ENCODE measurements at places on chromosomes 6 and 20.

DNA sequence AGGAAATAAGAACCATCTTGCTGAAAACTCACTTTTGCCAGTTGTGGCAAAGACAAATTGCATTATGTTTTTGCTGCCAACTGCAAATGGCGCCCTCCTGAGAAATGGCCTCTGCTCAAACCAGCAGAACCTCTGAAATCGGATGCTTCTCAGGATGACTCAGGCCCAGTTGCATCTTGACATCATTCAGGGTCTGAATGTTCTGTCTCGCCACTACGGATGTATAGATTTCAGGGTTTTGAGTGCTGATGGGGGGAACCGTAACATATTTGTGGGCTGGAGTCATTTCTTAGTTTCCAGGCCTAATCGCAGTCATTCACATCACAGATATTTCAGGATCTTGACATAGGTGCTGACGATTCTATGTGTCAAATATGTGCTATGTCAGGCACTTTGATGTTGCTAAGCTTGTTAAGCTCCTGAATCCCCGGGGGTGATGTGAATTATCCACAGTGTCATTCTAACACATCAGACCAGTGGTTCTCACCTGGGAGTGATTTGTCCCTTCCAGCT, 207.1 kb downstream of the NFATC2 start:
- no peak for DNase-seq

DNA sequence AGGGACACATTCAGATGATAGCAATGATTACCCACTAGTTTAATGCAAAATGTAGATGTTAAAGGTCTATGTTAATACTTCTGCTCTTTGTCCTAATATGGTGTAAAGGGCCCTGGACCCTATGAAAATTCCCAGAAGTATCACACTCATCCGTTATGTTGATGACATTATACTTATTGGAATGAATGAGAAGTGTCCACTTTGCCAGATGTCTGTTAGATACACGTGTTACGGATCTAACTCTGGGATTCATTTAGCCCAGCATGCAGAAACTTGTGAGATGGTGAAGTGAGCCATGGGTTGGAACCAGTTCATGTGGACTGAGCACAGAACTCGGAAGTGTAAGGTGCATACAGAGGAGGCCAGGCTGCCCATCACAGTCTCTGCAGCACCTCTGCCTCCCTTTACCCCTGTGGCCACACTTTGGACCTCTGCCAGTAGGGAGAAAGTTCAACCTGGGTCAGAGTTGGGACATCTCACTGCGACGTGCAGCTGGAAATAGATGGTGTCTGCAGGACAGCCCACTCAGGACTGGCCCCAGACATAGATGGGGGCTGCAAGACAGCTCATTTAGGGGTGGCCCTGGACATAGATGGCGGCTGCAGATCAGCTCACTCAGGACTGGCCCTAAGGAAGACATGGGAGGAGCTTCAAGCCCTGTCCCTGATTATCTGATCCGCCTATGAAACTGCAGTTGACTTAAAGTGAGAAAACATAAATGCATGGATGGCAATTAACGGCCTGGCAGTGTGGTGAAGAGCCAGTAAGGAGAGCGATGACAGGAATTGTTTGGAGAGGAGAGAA, 71.2 kb upstream of the THBS2 start:
- DNase-seq: no peak

DNA sequence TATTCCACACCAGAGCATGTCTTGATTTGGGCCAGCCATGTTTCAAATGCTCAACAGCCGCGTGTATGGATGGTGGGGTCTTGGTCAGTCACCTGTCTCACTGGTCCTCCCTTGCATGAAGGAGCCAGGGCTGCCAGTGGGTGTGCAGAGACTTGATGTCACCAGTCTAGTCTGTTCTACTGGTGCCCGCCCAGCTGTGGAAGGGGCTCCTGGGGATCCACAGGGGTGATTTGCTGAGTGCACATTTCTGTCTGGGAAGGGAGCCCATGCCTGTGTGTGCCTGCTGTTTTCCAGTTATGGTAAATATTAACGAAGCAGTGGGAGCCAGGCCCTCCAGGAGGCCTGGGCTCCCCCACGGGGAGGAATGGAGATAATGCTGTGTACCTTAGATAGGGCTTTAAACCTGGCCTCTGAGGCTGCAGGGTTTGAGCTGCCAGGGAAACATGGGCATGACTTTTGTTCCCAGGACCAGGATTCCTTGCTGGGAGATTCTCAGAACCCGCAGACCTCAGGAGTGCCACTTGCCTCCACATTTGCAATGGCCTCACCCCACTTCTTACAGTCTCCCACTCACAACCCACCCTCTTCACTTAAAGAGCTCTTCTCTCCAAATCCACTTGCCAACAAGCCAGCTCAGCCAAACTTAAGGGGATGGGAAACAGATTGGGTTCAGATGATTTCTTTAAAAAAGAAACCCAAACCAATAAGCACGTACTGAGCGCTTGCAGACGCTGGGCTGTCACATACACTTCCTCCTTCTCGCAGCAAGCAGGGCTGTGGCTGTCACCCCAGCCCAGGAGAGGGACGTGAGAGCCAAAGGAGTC, 54.1 kb downstream of the VEGFA start:
- DNase-seq: no peak

DNA sequence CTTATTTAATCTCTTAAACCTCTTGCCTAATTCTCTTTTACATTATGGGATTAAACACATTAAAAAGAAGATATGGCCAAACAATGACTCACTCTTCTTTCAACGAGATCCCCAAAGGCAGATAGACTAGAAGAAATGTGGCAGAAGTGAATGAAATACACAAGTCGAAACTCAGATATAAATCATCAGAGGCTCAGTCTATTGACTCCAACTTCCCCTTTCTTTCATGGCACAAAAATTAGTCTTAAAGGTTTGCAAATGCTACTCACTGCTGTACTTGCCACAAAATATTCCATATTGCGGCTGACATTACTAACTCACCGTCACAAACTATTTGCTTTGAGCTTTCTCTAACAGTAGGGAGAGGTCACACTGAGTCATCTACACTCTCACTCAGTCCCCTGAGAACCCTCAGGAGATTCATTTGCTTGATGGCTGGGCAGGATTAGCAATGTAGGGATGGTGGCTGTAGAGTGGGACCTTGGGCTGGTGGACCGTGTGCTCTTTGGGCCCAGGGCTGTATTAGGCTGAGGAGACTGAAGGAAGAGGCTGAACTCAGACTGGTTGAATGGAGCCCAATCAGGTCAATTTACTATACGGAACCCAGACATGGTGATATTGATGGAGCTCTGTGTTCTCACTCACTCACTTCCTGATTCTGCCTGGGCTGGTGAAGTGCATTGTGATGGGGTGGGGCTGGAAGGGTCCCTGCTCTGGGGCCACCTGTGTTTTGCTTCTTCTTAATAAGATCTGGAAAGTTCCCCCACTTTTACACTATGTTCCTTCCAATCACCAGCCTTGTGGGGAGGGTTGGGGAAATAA, 42.8 kb upstream of the UBR2 start:
- DNase-seq: no peak

DNA sequence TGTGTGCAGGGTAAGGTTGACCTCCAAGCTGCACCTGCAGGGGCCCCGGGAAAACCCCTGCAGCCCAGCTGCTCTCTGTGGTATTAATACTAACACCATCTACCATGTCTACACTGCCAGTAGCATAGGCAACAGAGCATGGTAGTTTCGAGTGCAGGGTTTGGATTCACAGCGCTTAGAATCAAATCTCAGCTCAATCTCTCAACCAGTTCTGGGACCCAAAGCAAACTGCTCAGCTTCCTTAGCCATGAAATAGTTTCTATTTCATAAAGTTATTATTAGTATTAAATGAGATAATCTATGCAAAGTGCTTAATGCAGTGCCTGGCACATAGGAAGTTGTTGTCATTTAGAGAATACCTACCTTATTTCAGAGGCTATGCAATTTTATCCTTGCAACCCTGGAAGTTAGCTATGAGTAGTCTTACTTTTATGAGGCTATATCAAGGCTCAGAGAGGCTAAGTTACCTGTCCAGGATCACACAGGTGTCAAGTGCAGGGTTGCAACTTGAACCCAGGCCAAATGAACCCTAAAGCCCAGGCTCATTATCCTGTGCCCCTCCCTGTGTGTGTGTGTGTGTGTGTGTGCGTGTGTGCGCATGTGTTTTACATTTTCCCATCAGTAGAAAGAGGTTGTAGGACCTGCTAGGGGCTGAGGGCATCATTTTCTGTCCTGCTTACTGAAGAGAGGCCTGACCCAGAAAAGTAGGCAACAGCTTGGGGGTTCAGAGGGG, 27.6 kb upstream of the MRPS18A start:
- no peak for DNase-seq

DNA sequence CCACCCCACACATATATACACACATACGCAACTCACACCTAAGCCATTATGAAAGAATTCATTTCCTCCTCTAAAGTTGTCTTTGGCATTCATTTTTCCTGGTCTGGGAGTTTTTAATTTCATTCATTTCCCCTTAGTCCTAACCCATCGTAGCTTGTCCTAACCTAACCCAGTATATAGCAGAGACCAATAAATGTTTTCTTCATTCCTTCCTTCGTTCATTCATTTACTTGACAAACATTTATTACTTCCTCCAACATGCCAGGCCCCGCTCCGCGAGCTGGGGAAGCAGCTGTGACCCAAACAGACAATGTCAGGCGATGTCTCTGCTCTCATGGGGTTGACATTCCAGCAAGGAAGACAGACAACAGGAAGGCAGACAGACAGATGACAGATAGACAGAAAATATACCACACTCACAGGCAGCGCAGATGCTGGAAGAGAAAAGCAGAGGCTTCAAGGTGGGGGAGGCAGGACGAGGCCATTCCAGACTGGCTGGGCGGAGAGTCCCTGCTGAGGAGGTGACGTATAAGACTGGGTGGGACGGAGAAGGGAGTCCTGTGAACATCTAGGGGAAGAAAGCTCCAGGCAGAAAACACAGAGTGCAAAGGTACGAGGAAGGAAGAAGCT, 33.7 kb upstream of the SIRPA start:
- no peak for DNase-seq

- no peak for DNase-seq
Observed at GRCh38 chr20:11497545-11497944, 420.1 kb upstream of the BTBD3 start.

GRCh38 chr6:118574051-118574865, 26.2 kb downstream of the PLN start:
- no peak for DNase-seq

DNA sequence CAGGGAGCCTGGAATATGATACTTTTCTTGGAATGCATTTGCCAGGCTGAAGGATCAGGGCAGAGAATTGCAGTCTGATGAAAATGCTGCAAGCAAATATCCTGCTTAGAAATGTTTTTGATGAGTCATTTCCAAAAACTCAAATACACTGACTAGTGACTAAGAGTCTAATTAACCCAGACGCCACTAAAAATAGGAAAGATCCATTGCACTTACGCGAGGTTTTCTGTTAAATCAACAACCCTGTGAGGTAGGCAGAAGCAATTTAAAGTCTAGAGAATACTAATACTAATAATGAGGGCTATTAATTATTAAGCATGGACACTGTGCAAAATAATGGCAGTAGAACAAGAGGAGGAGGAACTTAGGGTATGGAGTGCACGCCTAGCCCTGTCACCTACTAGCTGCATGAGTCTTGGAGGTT, 130.1 kb upstream of the DOK5 start:
- DNase-seq: no peak

DNA sequence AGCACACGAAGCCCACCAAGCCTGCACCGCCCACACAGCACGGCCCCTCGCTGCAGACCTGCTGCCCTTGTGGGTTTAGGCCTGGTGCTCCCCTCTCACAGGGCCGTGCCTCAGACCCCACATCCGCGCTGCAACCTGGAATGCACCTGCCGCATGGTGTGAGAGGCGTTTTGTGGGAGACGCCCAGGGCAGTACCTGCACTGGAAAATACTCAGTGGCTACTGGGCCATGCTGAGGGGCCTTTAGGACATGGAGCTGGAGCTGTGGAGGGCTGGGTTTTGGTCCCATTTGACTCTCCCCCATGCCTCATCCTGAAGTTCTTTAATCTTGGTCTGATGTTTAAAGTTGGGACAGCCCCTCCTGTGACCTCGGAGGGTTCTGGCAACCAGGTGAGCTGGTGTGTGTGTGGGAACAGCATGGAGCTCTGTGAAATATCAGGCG, 116.3 kb downstream of the ERMARD start:
- no peak for DNase-seq

DNA sequence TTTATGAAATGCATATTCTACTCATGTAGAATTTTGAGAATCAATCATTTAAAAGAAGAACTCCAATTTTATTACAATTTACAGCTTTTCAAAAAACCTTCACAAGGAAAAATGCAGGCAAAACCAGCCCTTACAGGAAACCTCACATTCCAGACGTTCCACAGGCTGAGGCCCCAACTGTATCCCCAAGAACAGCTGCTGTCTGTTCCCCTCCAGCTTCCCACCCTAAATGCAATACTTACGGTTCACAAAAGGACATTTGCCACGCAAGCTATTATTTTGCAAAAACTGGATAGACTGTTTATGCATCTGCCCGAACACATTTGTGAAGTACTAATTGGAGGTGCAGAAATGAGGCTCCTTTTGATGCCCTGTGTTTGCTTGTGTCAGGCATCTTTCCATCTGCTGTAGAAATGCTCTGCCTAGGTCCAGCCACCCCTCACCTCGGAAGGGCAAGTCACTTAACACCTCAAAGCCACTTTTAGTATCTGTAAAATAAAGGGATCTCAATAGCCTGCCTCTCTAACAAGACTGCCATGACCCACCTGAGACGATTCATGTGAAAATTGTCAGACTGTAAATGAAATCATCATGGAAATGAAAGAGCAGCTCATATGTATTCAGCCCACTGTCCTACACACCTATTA, 26.5 kb downstream of the PDE10A start:
- no peak for DNase-seq

GRCh38 chr20:20227013-20227571, 140.8 kb upstream of the INSM1 start:
- no peak for DNase-seq

GRCh38 chr20:50815162-50815989, 20.5 kb downstream of the BCAS4 start:
- DNase-seq: no peak

DNA sequence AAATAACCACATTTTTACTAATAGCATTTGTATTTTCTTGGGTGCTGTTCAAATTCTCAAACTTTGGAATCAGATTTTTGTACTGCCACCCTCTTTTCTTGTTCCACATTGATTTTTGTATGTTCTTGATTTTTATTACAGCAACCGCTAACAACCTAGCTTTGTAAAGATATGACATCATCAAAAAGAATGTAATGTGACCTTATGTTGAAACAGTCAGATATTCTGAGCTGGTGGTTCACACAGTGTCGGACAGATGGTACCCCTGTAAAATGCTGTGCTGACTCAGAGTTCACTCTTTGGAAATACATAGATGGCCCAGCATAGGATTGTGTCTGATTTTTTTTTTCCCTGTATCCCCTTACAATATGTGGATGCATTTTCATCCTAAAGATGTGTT, 118.9 kb downstream of the QKI start:
- DNase-seq: no peak

Measured in stimulated activated CD4-positive, alpha-beta T cell treated with anti-CD3 and anti-CD28 coated beads, Interleukin-1b, Interleukin-23, amount 100 ng/mL, for 1 hour (primary cell).